Activated T-helper 1 cell treated with anti-CD3 and anti-CD28 coated beads, Interleukin-2, amount 50 U/mL, for 16 hours (primary cell): ENCODE measurements at places on chromosomes 12 and 14.

DNA sequence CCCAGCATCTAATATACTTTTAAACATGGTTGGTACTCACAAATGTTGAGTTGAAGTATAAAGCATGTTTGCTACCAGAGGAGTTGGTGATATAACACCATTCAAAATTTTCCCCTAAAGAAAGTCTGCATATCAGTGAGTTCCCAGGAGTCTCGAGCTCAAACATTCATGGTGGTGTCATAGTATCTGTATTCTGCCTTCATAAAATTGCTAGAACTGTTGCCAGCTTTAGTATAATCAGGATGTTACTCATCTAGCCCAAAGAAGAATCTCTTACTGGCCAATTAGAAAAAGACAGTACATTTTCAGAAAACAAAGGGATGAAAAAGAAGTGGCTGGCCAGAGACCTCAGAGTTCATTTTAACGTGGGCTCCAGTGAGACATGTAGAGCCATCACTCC is 374.7 kb downstream of the KCNH5 start:
- DNase-seq: no peak

DNA sequence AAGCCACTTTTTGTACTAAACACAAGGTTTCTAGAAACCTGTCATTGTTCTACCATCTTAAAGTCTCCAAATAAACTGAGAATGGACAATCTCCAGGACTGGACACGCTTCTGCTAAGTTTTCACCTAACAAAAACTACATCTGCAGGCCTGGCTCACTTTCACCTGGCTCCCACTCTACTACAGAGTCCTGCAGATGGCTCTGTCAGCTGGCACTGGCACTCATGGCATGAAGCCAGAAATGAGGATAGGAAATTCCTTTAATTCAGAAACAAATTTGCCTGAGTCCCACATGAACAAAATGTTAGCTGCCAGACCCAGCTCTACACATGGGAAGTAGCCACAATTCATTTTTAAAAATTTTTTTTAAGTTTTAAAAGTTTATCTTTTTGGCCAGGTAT is 42.1 kb downstream of the STXBP6 start:
- DNase-seq: no peak

- no peak for DNase-seq
Measured at GRCh38 chr14:103284574-103285467, 49.2 kb upstream of the EIF5 start.

DNA sequence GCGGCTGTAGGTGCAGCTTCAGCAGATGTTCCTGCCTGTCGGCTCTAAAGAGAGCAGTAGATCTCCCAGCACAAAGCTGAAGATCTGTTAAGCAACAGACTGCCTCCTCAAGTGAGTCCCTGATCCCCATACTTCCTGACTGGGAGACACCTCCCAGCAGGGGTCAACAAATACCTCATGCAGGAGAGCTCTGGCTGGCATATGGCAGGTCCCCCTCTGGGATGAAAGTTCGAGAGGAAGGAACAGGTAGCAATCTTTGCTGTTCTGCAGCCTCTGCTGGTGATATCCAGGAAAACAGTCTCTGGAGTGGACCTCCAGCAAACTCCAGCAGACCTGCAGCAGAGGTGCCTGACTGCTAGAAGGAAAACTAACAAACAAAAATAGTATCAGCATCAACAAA is 337.1 kb upstream of the USP15 start:
- no peak for DNase-seq

DNA sequence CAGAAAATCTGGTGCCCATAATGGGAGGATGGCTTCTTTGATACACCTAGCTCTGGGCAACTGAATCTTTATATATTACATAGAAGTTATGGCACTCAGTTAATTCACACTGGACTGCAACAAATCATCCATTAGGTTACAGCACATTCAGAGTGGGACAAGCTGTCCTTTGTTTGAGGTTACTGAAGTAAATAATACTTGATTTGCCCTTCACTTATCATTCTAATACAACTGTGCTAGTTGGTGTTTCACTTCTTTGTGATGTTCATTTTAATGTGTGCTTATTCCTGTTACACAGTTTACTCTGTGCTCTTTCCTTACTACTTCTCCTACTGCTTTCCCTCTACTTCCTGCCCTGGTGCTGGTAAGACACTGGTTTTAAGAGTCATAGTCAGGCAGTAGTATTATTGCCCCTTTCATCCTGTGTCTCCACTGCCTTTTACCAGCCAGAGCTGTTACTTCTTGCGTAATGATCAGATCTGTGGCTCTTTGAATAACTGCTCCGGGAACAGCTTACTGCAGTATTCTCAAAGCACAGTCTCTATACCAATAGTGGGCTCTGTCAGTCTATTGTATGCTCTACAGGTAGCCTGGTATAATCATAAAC is 36.4 kb upstream of the GXYLT1 start:
- DNase-seq: no peak

DNA sequence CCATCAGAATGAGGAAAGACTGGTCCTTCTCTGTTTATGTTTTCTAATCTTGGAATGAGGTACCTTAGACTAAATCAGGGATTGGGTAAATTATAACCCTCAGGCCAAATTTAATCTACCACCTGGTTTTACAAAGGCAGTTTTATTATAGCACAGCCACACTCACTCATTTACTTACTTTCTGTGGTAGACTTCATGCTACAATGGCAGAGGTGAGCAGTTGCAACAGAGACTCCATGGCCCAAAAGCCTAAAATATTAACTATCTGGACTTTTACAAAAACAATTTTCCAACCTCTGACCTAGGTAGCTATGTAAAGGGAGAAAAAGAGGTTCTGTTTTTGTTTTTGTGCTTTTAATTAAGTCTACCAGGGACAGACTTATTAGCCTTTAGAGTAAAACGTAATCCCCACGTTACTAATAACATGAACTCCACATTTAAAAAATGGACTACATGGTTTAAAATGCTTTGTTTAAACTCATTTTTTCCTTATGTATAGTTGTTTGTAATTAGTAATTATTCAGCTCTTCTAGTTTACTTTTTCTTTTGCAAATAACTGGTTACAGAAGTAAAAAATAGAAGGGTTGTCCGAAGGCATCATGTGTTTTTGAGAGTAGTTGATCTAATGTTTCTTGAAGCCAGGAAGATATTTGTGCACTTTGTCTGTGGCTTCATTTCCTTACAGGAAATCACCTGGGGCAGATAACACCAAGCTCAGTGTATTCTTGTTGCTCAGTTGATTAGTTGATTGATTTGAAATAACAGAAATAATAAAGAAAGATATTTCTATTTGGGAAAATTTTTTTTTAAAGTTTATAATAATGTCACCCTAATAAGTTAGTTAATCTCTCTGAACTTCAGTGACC is 57.6 kb upstream of the ATP2B1 start:
- DNase-seq: no peak

DNA sequence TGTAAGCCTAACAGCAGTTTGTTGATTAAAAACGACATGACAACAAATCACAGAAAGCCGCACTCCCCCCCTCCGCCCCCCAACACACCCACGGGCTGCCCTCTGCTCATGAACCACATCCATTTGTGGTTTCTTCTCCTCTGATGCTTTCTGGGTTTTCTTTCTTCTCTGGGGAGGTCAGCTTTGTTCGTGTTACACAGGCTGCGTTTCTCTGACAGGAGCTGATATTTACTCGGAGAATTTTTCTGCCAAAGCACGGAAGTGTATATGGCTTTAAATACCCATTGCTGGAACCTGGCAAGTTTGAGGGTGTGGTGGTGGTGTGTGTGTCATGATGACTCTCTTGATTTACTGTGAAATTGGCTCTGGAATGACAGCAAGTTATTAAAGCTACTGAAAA is 883.7 kb upstream of the TMEM132C start:
- DNase-seq: no peak

DNA sequence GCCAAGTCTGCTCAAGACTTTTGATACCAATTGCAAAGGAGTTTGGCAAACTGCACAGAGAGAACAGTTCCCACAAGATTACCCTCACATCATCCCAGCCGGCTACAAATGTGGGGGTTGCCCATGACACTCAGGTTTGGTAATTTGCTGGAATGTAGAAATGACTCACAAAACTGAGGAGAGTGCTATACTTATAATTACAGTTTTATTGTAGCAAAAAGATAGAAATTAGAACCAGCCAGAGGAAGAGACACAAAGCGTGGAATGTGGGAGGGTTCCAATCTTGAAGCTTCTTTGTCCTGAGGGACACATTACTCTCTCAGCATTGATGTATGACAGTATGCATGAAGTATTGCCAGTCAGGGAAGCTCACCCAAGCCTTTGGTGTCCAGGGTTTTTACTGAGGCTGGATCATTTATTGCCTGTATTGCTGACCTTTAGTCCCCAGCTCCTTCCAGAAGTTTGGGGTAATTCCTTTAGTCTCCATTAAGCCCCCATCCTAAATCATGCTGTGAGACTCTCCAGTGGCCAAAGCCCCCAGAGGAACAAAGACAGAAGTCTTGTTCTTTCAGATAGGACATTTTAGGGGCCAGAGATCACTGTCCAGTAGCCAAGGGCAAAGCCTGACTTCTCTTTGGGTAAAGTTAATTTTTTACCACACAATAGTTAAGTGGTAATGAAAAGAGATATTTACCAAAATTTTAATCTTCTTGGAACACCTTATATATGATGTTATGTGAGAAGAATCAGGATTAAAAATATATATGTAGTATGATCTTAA is 9.9 kb downstream of the TBK1 start:
- DNase-seq: no peak
